Right ventricle myocardium inferior (tissue), 1 donor: ENCODE measurements at places on chromosomes 12 and 14. TPM values are rescaled to one million over a fixed set of nuclear protein-coding genes. Genes with fewer than 3 reads are reported as not detected.

UTP20 gene
- 5.7 TPM for total RNA-seq

CCDC60 gene
- total RNA-seq, result not detected

JDP2 gene
- 27.2 TPM for total RNA-seq

CYP46A1 gene
- total RNA-seq, result 2.2 TPM

KRT75 gene
- total RNA-seq, result not detected

HOXC6 gene
- 0.41 TPM for total RNA-seq

CPNE6 gene
- not detected for total RNA-seq

KRT77 gene
- not detected for total RNA-seq

CEBPE gene
- not detected for total RNA-seq

PTHLH gene
- total RNA-seq, result not detected

P3H3 gene
- total RNA-seq, result 10.3 TPM

STAC3 gene
- 1.2 TPM for total RNA-seq

GPR162 gene
- total RNA-seq, result 7.8 TPM

ARHGEF25 gene
- total RNA-seq, result 13.0 TPM

ALG10B gene
- total RNA-seq, result 6.7 TPM

IGF1 gene
- total RNA-seq, result 10.9 TPM

SERPINA12 gene
- total RNA-seq, result not detected

ANO2 gene
- 19.5 TPM for total RNA-seq

ZDHHC22 gene
- not detected for total RNA-seq

LGMN gene
- total RNA-seq, result 122 TPM

DAO gene
- total RNA-seq, result not detected

ANKRD9 gene
- 148 TPM for total RNA-seq

GPR68 gene
- total RNA-seq, result 0.16 TPM

DBX2 gene
- total RNA-seq, result 0.24 TPM

DACT1 gene
- total RNA-seq, result 2.8 TPM

ACSM4 gene
- not detected for total RNA-seq

SLCO1A2 gene
- total RNA-seq, result not detected

KRT71 gene
- not detected for total RNA-seq

KRT5 gene
- total RNA-seq, result 0.16 TPM

AQP2 gene
- not detected for total RNA-seq

POU6F1 gene
- 8.6 TPM for total RNA-seq

AICDA gene
- 0.08 TPM for total RNA-seq

NELL2 gene
- not detected for total RNA-seq

IFT43 gene
- 30.4 TPM for total RNA-seq

GDF3 gene
- total RNA-seq, result not detected

STXBP6 gene
- total RNA-seq, result 41.4 TPM

AKAP3 gene
- total RNA-seq, result 2.5 TPM

NIN gene
- total RNA-seq, result 22.2 TPM

NKX2-1 gene
- total RNA-seq, result not detected

TEX52 gene
- not detected for total RNA-seq

INSM2 gene
- total RNA-seq, result not detected

KRT2 gene
- total RNA-seq, result not detected

STON2 gene
- total RNA-seq, result 12.8 TPM

POTEG gene
- total RNA-seq, result not detected

NOVA1 gene
- total RNA-seq, result 3.8 TPM

KICS2 gene
- total RNA-seq, result 3.8 TPM

TPPP2 gene
- 1.1 TPM for total RNA-seq

MGAT4C gene
- 4.4 TPM for total RNA-seq

ABCB9 gene
- total RNA-seq, result 4.4 TPM

LYZ gene
- total RNA-seq, result 49.2 TPM

APOF gene
- total RNA-seq, result not detected

DIO2 gene
- total RNA-seq, result 1.6 TPM

KRT78 gene
- not detected for total RNA-seq

BEGAIN gene
- total RNA-seq, result 0.68 TPM

TMEM30B gene
- total RNA-seq, result 0.30 TPM

GARIN6 gene
- not detected for total RNA-seq

BICDL1 gene
- 0.87 TPM for total RNA-seq
